Esophagus muscularis mucosa (tissue), 4 donors: ENCODE measurements at places on chromosomes 4 and X. TPM values are rescaled to one million over a fixed set of nuclear protein-coding genes. Genes with fewer than 3 reads are reported as not detected.

DNA sequence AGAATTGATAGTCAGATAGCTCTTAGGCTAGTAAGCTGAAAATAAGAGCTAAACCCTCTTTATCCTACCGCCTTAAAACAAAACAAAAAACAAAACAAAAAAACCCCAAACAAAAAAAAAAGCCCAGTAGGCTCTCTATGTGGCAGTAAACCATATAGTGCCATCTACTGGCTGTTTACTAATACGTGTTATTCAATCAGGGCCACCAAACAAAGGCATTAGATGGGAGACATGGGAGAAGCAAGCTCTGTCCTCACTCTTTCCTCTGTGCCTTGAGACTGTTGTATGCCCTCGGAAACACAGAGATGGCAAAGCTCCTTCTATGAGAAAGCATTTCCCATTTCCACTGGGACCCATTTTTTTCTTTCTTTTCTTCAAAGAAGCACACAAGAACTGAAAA, 148.8 kb upstream of the MID1 start:
- H3K4me3 ChIP-seq = peak overlapping the region; percentile 5
- H3K4me1 ChIP-seq = no peaks in the 10 kb centered on the region
- no peak overlapping the region for H3K27ac ChIP-seq
- DNase-seq = no peak

DNA sequence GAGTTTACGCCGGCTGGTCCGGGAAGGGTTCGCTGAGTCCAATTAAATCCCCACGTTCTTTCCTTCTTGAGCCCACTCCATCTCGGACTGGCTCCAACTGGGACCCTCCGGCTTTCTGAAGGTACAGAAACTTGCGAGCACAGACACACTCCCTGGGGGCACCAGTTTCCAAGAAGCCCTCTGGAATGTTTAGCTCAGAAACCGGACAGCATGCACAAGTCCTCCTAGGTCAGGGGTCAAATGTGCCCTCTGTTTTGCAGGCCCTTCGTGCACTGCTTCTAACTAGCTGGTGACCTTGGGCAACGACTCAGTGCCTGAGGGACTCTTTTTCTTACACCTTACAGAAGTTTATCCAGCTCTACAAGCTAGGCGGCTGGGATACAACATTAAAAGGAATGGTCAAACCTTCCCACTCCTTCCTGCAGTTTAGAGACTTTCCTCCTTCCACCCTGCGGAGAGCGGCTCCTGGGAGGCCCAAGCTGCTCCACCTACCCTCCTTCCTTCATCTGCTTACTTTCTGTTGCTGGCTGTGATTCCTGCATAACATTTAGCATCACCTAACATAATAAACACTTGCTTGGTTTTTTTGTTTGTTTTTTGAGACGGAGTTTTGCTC, 275.5 kb downstream of the BCOR start:
- H3K36me3 ChIP-seq = no peaks in the 10 kb centered on the region
- DNase-seq = no peak
- H3K27me3 ChIP-seq = no peaks in the 10 kb centered on the region
- peaks cover 8% of the 10 kb centered on the region for H3K4me1 ChIP-seq

GRCh38 chr4:11497212-11497806, 68.6 kb upstream of the HS3ST1 start:
- DNase-seq = no peak
- H3K27ac ChIP-seq = no peak overlapping the region
- H3K36me3 ChIP-seq = no peaks in the 10 kb centered on the region

GRCh38 chrX:131626681-131627296, 82.9 kb downstream of the OR13H1 start:
- H3K4me3 ChIP-seq = no peak overlapping the region

- no peak for DNase-seq
- H3K36me3 ChIP-seq = no peaks in the 10 kb centered on the region
- H3K4me3 ChIP-seq = no peak overlapping the region
- no peaks in the 10 kb centered on the region for H3K27me3 ChIP-seq
- H3K27ac ChIP-seq = no peak overlapping the region
Measured at GRCh38 chrX:18543738-18544137, 118.3 kb downstream of the CDKL5 start.

- H3K36me3 ChIP-seq = no peaks in the 10 kb centered on the region
- H3K4me3 ChIP-seq = no peak overlapping the region
- no peaks in the 10 kb centered on the region for H3K27me3 ChIP-seq
- H3K27ac ChIP-seq = no peak overlapping the region
- peaks cover 11% of the 10 kb centered on the region for H3K4me1 ChIP-seq
- no peak for DNase-seq
Measured at GRCh38 chr4:79831701-79832514, 241.1 kb downstream of the ANTXR2 start.

- no peaks in the 10 kb centered on the region for H3K36me3 ChIP-seq
- H3K27ac ChIP-seq = no peak overlapping the region
- DNase-seq = no peak
Measured at GRCh38 chr4:56512166-56512565, 6.6 kb downstream of the ARL9 start.

DNA sequence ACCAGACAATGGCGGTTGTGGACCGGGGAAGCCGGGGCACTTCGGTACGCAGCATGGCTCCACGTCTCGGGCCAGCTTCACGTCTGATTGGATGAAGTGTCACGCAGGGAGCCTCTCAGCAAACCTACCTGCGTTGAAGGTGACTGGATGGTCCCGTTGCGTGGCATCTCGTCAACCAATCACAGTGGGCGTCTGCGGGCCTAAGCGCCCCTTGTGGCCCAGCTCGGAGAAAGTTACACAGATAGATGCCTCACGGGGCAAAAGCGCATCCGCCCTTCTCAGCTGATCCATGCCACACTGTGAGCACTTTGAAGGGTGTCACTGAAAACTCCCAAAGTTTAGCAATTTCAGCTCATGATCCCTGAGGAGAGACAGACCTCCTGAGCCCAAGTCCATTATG, at the start of gene H2BW1:
H2BW1 (minus strand) TSS at position 103 of the 400 bp plus-strand sequence. CDS start 132 bp downstream, outside the sequence.
- no peak within 1 kb of the TSS for H3K27ac ChIP-seq
- H3K4me3 ChIP-seq = no peak within 1 kb of the TSS
- no peaks in the 10 kb centered on the region for H3K27me3 ChIP-seq
- H3K36me3 ChIP-seq = no peaks in the 10 kb centered on the region
- no peaks in the 10 kb centered on the region for H3K4me1 ChIP-seq
- DNase-seq = no peak

DNA sequence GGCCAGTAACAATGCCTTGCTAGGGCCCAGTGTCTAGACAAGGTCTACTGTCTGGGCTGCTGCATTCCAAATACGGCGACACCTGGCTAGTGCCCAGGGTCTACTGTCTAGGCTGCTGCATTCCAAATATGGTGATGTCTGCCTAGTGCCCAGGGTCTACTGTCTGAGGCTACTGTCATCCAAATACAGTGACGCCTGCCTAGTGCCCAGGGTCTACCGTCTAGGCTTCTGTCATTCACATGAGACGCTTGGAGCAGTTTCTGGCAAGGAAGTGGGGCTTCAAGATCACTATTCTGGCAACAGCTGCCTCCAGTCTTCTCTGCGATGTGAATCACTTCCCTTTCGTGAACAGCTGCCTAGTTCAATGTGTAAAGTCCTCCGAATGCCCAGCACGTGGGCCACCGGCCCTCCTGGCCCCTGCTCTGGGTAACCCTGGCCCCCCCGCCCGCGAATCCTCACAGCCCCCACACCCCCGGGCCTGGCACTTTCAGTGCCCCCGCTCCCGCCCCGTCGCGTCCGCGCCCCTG, 12.7 kb downstream of the ACOX3 start:
- H3K36me3 ChIP-seq = no peaks in the 10 kb centered on the region
- DNase-seq = no peak
- H3K27ac ChIP-seq = peak overlapping the region; percentile 94
- H3K4me3 ChIP-seq = peak overlapping the region; percentile 80
- H3K27me3 ChIP-seq = no peaks in the 10 kb centered on the region

GRCh38 chr4:119296356-119296755, 25.6 kb downstream of the FABP2 start:
- no peak overlapping the region for H3K27ac ChIP-seq
- no peaks in the 10 kb centered on the region for H3K27me3 ChIP-seq
- no peak for DNase-seq
- H3K4me1 ChIP-seq = peaks cover 21% of the 10 kb centered on the region

GRCh38 chrX:137573324-137574101, 7.6 kb downstream of the ZIC3 start:
- no peak for DNase-seq
- H3K4me3 ChIP-seq = no peak overlapping the region
- peaks cover 83% of the 10 kb centered on the region for H3K27me3 ChIP-seq
- no peaks in the 10 kb centered on the region for H3K36me3 ChIP-seq

DNA sequence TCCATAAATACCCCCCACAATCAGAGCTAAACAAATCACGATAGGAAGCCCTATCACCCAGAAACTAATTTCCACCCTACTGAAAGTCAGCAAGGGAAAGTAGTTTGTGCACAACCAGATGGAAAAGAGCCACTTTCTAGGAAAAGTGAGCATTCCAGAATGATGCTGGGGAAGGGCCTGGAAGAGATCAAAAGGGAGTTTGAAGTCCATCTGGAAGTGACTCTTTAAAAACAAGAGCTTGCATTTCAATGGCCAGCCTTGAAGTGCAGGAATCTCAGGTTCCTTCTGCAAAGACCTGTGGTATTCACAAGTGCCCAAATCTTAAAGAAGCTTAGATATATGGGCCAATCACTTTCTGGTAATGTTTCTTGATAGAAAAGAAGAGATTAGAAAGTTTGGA, 97.0 kb upstream of the LDB2 start:
- no peaks in the 10 kb centered on the region for H3K27me3 ChIP-seq
- no peak overlapping the region for H3K27ac ChIP-seq
- DNase-seq = no peak
- H3K36me3 ChIP-seq = no peaks in the 10 kb centered on the region

DNA sequence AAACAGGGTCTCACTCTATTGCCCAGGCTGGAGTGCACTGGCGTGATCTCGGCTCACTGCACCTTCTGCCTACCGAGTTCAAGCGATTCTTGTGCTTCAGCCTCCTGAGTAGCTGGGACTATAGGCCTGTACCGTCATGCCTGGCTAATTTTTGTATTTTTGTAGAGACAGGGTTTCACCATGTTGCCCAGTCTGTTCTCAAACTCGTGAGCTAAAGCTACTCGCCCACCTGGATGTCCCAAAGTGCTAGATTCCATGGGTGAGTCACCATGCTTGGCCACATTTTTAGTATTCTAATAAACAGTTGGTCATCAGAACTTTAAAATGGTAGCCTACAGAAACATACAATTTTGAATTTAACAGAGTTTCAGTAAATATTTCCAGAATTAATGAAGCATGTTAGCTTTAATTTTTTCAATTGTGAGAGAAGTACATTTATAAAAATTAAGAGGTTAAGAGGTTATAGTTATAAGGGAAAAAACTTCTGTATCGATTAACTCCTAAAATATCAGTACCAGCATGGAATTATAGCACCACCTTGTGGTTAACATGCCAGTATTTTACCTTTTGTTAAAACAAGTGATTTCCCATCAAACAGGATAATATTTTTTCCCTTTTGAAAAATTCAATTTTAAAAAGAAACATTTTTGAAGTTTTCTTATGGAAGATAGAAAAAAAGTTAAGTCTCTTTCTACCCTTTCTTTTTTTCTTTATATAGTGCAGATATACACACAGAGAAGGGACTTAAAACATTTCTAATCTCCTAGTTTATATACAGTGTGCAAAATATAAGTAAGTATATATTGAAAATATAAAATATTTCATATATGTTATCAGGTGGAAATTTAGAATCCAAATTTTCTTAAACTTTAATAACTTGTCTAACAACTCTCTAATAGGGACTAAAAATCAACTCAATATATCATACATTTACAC, 35.4 kb downstream of the CEP44 start:
- no peaks in the 10 kb centered on the region for H3K27me3 ChIP-seq
- peaks cover 4% of the 10 kb centered on the region for H3K36me3 ChIP-seq

The TMEM31 gene
- not detected for total RNA-seq

The LONRF3 gene
- 19.9 TPM for total RNA-seq

The GLRA2 gene
- total RNA-seq = not detected

The RHOXF2B gene
- not detected for total RNA-seq

The CPLX1 gene
- 1.1 TPM for total RNA-seq

The HGFAC gene
- not detected for total RNA-seq

The N4BP2 gene
- total RNA-seq = 9.7 TPM
